Naive thymus-derived CD4-positive, alpha-beta T cell (primary cell): ENCODE measurements at places on chromosomes 11 and 22. TPM values are rescaled to one million over a fixed set of nuclear protein-coding genes. Genes with fewer than 3 reads are reported as not detected.
A peak's percentile ranks its signal among the peaks of the same experiment; 100 is the strongest.

Gene CDPF1
- total RNA-seq, result 11.8 and 13.8 TPM in 2 replicates

Gene RAPSN
- 1.7 TPM for total RNA-seq

Gene OR52I1
- not detected for total RNA-seq

Gene GANAB
- 313 TPM for total RNA-seq

Gene DEPDC7
- 7.2 TPM for total RNA-seq

Gene FAM180B
- 0.36 TPM in 1 of 2 replicates, not detected in the other for total RNA-seq

Gene RAC2
- 263 TPM for total RNA-seq

Gene MN1
- 3.8 TPM for total RNA-seq

- H3K4me1 ChIP-seq, result no peaks in the 10 kb centered on the region
- no peaks in the 10 kb centered on the region for H3K36me3 ChIP-seq
- no peak for DNase-seq
Measured at GRCh38 chr11:132056689-132057088, 686.3 kb downstream of the NTM start.

DNA sequence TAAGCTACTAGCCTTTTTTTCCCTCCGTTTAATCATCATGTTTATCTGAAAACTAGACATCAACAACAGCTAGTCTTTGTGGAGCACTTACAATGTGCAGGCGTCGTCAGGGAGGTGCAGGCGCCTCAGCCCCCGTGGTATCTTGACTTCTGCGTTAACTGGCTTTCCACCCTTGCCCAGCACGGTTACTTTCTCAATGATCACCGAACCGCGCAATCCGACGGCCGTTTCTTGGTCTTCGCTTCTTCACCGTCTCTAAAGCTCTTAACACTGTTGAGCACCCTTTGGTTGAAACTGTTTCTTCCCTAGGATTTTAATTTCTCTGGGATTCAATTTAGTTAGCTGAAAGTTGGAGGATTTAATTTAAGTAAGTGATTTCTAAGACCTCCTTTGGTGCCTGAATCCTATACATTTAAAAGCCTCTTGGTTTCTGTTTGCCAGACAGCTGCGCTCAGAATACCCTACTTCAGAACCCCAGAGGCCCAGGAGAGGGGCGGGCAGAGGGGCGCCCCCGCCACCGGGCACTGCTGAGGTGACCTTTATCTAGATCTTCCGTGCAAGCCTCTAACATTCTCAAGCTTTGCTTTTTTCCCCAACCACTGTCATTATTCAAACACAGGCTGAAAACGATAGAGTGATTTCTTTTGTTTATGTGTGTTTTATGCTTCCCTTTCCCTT, 18.0 kb upstream of the TMEM218 start:
- DNase-seq, result no peak
- H3K27me3 ChIP-seq, result peaks cover 7% of the 10 kb centered on the region
- H3K4me3 ChIP-seq, result no peak overlapping the region
- no peaks in the 10 kb centered on the region for H3K4me1 ChIP-seq

DNA sequence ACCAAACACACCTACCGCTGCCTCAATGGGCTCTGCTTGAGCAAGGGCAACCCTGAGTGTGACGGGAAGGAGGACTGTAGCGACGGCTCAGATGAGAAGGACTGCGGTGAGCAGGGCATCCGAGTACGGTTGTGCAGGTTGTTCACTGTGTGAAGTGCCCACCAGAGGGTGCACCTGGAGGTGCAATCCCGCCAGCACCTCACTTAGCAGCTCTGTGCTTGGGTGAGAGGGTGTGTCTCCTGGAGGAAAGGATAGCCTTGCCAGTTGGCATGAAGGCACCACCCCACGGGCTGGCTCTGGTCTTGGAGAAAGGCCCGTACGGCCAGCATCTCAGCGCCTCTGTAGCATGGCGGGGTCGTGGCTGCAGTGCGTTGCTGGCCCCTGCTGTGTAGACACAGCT, 39.4 kb downstream of the ST14 start:
- no peaks in the 10 kb centered on the region for H3K27me3 ChIP-seq
- H3K4me3 ChIP-seq, result no peak overlapping the region
- no peak for DNase-seq
- no peaks in the 10 kb centered on the region for H3K36me3 ChIP-seq

GRCh38 chr22:32255217-32255616, at the start of gene SLC5A4:
Gene SLC5A4, minus strand, starts transcription at chr22:32255347. Its CDS starts 18 bp downstream, at chr22:32255329.
- no peaks in the 10 kb centered on the region for H3K36me3 ChIP-seq
- no peak within 1 kb of the TSS for H3K27ac ChIP-seq
- no peak within 1 kb of the TSS for H3K4me3 ChIP-seq
- no peaks in the 10 kb centered on the region for H3K27me3 ChIP-seq
- no peak for DNase-seq

- DNase-seq, result no peak
- H3K27me3 ChIP-seq, result no peaks in the 10 kb centered on the region
- no peaks in the 10 kb centered on the region for H3K36me3 ChIP-seq
- no peak overlapping the region for H3K4me3 ChIP-seq
Measured at GRCh38 chr11:67357831-67358670, 4.7 kb upstream of the POLD4 start.

DNA sequence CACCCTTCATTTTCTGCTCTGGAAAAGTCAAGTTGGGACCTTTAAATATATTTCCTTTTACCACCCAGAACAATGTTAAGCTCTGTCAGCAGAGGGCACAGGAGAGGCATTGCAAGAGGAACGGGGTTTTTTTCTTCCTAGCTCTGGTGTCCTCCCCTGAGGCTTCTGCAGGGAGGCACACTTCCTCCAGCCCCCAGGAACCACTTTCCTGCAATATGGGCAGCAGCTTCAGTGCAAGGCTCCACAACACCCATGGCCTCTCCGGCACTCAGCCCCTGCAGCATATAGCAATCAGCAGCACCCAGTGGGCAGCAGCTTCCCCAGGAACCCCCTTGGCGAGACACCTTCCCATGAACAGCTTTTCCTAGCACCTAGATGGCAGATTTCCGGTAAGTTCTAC, 101.4 kb downstream of the SYT9 start:
- H3K4me1 ChIP-seq, result no peaks in the 10 kb centered on the region
- H3K27me3 ChIP-seq, result no peaks in the 10 kb centered on the region
- H3K27ac ChIP-seq, result no peak overlapping the region
- no peaks in the 10 kb centered on the region for H3K36me3 ChIP-seq
- DNase-seq, result no peak

DNA sequence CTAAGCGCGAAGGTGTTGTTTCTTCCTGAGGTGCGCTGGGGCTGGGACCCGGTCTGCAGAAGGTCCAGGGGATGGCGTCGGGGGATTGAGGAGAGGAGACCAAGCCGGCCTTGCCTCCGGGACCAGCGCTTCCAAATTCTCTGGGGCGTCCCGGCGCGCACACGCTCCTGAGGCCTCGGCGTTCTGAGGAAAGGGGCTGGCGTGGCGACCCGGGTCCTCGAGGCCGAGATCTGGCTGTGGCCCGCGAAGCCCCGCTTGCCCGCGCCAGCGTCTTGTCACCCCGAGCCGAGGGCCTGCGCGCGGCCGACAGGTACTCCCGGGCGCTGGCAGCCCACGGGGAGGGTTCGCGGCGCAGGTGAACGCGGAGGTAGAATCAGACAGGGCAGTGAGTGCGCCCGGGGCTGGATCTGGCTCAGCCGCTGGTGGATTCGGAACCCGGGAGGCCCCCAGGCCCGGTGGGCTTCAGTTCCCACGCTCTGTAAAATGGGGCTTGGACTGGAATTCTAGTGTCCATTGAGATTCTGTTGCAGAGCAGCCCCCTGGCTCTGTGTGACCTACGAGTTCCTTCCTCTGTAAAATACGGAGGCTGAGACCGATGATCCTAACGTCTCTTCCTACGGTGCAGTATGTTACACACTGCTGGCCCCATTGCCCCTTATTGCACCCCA, 14.7 kb downstream of the SSH3 start:
- peak; percentile 32 for DNase-seq
- peak overlapping the region; percentile 64 for H3K4me3 ChIP-seq
- peak overlapping the region; percentile 73 for H3K27ac ChIP-seq
- H3K27me3 ChIP-seq, result no peaks in the 10 kb centered on the region
- no peaks in the 10 kb centered on the region for H3K36me3 ChIP-seq
- H3K4me1 ChIP-seq, result peaks cover 17% of the 10 kb centered on the region

- no peaks in the 10 kb centered on the region for H3K27me3 ChIP-seq
- no peak for DNase-seq
- H3K4me1 ChIP-seq, result no peaks in the 10 kb centered on the region
- no peaks in the 10 kb centered on the region for H3K36me3 ChIP-seq
- no peak overlapping the region for H3K27ac ChIP-seq
- H3K4me3 ChIP-seq, result no peak overlapping the region
Measured at GRCh38 chr11:86978247-86978646, 23.1 kb upstream of the FZD4 start.

DNA sequence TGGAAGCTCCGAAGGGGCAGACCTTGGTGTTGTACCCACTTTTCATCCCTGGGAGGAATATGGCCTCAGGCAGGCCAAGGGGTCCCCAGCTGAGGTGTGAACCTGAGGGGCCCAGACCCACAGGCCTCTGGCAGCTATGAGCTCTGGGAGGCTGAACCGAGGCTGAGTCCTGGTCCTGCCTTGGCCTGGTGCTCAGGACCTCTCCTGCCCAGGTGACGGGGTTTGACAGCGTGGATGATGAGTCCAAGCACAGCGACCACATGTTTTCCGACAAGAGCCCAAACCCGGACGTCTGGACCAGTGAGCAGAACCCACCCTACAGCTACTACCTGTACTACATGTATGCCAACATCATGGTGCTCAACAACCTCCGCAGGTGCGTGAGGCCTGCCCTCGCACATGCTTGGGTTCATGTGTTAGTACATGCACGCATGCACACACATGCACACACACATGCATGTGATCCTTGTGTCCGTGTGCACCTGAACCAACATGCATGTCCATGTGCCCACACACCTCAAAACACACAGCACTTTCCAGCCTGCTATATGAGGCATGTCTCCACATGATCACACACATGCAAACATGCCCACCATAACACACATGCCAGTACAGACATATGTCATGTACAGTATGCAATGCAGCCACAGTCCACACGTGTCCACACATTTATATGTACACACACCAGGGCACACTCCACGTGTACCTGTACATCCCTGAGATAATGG, 40.9 kb downstream of the RNF141 start:
- no peak overlapping the region for H3K4me3 ChIP-seq
- no peaks in the 10 kb centered on the region for H3K27me3 ChIP-seq
- no peak for DNase-seq

DNA sequence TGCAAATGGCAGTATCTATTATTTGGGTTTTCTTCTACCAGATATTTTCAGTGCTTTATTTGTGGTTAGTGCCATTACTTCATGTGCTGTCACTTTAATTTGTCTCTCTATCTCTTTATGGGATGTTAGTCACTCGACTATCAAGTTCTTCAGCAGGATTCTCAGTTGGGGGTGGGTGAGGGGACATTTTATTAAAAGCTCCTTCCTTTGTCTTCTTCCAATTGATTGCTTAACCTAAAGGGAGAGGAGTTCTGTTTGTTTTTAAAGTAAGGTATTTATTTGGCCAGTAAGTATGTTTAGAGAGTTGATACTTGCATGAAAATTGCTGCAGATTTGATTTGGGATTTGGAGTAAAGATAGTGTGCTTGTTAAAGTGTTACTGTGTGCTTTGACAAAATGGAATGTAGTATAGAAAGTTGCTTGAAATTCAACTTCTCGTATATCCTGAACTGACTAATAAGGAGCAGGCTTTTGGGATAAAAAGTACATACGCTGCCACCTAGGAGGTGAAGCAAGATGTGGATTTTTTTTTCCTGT, 10.3 kb downstream of the YAP1 start:
- no peaks in the 10 kb centered on the region for H3K36me3 ChIP-seq
- no peak overlapping the region for H3K27ac ChIP-seq
- no peaks in the 10 kb centered on the region for H3K27me3 ChIP-seq
- no peak for DNase-seq
- H3K4me3 ChIP-seq, result no peak overlapping the region

- no peak for DNase-seq
- H3K36me3 ChIP-seq, result no peaks in the 10 kb centered on the region
- no peaks in the 10 kb centered on the region for H3K27me3 ChIP-seq
Measured at GRCh38 chr22:45867118-45867905, 109.7 kb downstream of the WNT7B start.

DNA sequence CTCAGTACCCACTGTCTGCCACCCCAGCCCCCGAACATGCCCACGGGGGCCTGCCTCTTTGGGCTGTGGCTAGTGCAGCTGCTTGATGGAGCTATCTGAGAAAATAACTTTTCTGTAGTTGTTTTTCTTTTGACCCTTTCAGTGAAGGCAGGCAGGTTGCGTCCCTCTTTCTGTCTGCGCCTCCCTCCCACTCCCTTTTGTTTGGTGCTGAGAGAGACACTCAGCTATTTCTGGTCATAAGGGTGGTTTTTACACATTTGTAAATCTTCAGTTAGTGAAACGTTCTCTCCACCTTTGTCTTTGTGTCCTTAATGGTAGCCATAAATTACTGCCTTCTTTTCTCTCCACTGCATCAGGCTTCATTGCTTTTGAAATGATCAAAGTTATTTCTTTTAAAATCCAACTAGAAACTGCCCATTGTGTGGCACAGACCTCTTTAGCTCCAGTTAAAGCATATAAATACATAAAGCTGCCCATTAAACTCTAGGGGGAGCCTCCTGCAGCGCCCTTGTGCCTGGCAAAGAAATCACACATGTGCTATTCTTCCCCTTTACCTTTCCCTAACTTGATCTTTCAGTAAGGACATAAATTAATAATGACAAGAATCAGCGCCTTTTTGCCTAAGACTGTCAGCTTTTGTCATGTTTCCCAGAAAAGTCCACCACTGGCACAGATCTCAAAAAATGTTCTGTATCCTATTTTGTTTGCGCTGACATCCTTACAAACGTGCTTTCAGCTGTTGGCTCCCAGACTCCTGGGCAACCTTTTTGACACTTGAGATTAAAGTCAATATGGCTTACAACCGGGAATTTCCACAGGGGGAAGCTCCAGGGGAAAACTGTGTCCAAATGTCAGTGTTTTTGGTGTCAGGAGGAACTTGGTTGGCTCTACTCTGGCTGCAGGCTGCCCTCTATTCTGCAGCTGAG, 1.7 kb upstream of the SCUBE2 start:
- no peaks in the 10 kb centered on the region for H3K4me1 ChIP-seq
- H3K4me3 ChIP-seq, result no peak overlapping the region
- peaks cover 9% of the 10 kb centered on the region for H3K27me3 ChIP-seq
- no peak for DNase-seq
- H3K36me3 ChIP-seq, result no peaks in the 10 kb centered on the region

DNA sequence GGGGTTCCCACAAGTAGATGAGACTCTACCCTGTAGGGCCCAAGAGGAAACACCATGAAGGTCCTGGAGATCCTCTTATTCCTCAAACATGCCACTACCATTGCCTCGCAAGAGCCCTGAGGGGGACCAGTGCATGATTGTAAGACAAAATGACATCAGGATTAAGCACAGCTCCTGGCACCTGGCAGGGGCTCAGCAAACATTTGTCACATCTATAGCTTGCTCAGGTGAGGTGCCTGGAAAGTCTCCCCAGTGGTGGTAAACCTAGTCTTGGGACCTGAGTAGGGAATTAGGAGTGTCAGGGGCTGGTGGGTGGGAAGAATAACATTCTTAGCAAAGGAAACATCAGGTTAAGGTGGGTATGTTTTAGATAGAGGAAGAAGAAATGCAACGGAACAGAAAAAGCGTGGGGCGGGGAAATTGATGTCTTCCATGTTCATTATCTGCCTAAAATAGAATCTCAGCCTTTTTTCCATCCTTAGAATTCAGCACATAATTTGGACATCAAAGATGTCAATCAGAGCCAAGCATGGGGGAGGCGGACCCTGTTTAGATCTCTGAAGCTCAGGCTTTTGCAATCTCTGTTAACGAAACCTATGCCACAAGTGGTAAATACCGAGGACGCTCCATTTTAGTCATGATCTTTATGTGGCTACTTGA, 924 bp downstream of the YPEL1 start:
- no peaks in the 10 kb centered on the region for H3K27me3 ChIP-seq
- no peak for DNase-seq
- no peaks in the 10 kb centered on the region for H3K36me3 ChIP-seq
- H3K27ac ChIP-seq, result peak overlapping the region; percentile 66
- H3K4me3 ChIP-seq, result peak overlapping the region; percentile 49
- peaks cover 7% of the 10 kb centered on the region for H3K4me1 ChIP-seq
